ENCODE measurements at places on chromosomes 2 and 18.

- DNase-seq = no peak
Observed at GRCh38 chr18:55484773-55485172, 103.2 kb downstream of the TCF4 start.

DNA sequence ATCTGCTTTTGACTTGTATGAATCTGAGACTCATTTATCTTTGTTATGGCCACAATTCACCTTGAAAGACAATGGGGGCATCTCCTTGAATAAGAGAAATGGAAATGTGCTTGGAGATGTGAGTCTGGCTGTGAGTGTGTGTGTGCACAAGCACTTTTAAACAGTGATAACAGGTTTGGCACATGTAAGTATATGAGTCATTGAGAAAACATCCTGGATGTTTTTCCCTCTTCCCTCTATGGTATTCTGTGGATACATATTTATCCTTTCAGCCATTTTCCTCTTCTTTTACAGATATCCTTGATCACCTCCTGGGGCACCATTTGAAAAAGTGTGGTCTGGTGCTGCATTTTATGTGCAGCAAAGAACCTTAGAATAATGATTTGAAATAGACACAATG, 317.3 kb upstream of the THUMPD2 start:
- DNase-seq = no peak

- DNase-seq = no peak
Observed at GRCh38 chr2:237154884-237155851, 69.5 kb downstream of the COPS8 start.

GRCh38 chr2:30681022-30681421, 126.2 kb downstream of the CAPN13 start:
- no peak for DNase-seq

DNA sequence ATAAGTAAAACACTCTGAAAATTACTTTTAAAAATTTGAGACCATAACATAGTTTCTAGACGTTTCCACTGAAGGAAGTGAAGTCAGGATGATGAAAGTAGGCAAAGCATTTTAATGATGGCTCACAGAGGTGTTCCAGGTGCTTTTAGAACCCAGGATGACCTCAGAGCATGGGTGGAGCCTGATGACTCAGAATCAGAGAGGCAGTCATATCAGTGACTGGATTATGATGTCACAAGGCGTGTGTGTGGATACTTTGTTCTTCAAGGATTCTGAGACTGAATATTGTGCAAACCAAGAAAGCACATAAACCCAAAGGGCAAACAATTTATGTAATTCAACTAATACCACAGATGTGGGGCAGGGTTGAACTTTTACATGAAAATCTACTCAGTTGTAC, 208.0 kb upstream of the FBXO11 start:
- no peak for DNase-seq

- no peak for DNase-seq
Observed at GRCh38 chr2:64607381-64608304, 46.1 kb downstream of the SERTAD2 start.

GRCh38 chr2:172366596-172367150, 60.7 kb upstream of the ITGA6 start:
- DNase-seq = no peak

- peak; percentile 92 for DNase-seq
Observed at GRCh38 chr2:62663411-62663810, 42.1 kb upstream of the EHBP1 start.

- DNase-seq = no peak
Observed at GRCh38 chr18:26655525-26656430, 107.4 kb upstream of the KCTD1 start.

GRCh38 chr2:120798567-120799247, 63.0 kb downstream of the GLI2 start:
- no peak for DNase-seq

DNA sequence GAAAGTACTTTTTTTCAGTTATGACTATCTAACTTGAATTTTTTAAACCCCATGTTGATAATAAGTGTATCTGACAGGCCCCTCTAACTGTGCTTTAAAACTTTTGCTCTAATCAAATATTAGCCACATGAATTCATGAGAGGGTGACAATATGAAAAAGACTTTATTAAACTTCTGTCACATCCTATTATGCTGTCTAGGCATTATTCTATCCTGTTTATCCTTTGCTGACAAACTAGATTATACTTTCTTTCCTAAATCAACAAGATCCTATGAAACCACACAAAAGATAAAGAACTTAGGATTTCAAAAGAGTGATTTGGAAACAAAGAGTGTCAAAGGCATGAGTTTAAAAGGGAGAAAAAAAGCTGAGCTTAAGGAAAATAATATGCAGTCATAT, 57.8 kb downstream of the ST6GAL2 start:
- DNase-seq = no peak

DNA sequence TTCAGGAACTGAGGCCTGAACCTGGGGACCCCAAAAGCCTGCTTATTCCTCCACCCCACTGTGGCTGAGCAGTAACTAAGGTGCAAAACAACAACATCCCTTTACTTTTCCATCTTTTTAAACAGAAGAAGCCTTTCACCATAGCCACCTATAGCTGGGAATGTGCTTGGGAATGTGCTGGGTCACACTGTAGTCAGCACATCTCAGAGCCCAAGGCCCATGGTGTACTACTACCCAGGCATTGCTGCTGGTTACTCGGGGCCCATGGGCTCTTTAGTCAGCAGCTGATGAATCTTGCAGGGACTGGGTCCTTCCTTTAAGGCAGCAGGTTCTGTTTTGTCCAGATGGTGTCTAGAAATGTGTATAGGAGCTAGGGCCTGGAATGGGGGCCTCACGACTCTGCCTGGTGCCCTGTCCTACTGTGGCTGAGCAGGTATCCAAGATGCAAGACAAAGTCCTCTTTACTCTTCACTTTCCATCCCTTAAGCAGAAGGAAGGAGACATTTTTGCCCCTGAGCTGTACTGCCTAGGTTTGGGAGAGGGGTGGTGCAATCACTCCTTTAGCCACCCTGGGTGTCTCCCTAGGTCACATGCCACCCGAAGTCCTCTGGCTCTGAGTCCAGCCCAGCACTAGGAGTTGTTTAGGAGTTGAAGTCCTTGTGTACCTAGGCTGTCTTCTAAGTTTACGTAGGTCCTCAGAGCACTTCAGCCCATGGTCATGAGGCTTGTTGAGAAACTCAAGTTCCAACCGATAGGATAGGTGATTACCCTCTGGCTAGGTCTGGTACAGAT, 70.1 kb downstream of the OXER1 start:
- DNase-seq = no peak

GRCh38 chr18:3450799-3451182, 819 bp downstream of the TGIF1 start:
- no peak for DNase-seq

DNA sequence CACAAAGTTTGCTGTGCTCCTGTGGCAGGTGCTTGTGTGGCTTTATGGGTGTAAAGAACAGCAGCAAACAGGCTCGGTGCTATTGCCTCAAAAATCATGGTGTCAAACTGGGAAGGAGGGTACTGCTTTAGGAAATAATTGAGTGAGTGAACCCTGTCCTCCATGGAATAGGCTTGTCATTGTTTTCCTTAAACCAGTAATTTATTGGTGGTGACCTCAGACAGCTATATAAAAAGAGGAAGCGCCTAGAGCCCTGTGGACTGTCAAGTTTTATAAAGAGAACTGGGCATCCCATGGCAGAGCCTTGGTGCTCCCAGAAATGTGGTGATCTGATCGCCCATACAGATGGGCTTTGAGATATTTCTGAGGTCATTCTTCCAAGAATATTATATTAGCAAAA, 4.7 kb upstream of the CXCR4 start:
- DNase-seq = no peak

GRCh38 chr18:2893676-2894075, 46.9 kb downstream of the EMILIN2 start:
- DNase-seq = no peak

- DNase-seq = no peak
Observed at GRCh38 chr18:56986829-56987228, 160.1 kb upstream of the BOD1L2 start.

GRCh38 chr18:48460929-48461583, 51.9 kb upstream of the ZBTB7C start:
- DNase-seq = no peak

GRCh38 chr2:45191976-45192375, 182.7 kb upstream of the SIX2 start:
- no peak for DNase-seq

DNA sequence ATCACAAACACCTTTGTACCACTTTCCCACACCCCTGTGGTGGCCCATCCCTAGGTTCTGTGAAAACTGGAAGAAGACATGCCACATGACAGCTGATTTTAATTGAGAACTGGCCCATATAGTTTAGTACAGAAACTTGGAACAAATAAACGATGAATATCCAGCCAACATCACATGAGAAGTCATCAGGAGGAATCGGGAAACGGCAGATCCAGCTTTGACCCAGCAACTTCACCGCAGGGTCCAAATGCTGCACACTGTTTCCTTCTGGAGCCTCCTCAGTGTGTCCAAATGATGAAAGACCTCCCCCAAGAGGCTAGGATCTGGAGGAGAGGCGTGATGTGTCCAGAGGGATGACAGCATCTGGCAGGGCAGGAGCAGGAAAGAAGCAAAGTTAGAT, 75.5 kb downstream of the COPS8 start:
- DNase-seq = no peak

DNA sequence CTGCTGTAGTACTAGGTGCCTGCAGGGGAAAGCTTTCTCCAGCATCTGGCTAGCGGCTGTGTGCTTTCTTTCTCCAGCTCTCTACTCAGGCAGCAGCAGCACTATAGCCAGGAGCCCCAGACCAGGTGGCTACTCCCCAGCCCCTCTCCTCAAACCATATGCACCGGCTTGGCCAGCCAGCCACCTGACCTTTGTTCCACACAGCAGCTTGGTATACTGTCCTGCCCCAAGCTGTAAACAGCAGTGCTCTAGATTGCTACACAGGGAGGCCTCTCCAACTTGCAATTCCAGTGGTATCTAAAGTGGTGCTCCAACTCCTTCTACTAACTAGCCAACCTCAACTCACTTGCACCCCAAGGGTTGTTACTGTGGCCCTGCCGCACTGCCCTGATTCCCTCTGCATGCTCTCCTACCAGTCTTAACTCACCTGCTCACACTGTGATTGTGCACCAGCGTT, 19.6 kb downstream of the LDAH start:
- DNase-seq = no peak

DNA sequence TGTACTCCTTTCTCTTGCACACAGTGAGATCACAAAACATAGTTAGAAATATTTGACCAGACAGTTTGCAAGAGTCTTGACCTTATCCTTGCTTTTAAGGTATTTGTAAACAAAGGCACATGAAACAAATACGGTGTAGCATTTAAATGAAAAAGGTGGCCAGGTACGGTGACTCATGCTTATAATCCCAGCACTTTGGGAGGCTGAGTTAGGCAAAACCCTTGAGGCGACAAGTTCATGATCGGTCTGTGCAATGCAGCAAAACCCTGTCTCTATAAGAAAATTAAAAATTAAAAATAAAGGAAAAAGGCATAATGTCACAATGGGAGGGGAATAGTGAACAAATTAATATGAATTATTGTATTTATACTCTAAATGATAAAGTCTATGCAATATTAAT, 109.5 kb upstream of the PIK3C3 start:
- DNase-seq = no peak

DNA sequence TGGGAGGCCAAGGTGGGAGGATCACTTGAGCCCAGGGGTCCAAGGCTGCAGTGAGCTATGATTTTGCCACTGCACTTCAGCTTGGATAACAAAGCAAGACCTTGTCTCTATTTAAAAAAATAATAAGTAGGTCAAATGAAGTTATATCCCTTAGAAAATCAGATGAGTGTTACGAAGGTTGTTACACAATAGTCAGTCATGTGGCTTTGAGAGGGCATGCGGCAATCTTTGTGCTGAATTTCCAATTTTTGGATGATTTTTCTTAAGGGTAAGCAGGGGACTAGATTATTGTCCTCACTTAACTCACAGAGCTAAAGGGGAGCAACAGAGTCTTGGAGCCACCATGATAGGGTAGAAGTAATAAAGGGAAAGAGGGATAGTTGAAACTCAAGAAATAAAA, 71.8 kb downstream of the B3GNT2 start:
- DNase-seq = no peak

- DNase-seq = no peak
Observed at GRCh38 chr2:112032689-112033465, 22.2 kb upstream of the TMEM87B start.

DNA sequence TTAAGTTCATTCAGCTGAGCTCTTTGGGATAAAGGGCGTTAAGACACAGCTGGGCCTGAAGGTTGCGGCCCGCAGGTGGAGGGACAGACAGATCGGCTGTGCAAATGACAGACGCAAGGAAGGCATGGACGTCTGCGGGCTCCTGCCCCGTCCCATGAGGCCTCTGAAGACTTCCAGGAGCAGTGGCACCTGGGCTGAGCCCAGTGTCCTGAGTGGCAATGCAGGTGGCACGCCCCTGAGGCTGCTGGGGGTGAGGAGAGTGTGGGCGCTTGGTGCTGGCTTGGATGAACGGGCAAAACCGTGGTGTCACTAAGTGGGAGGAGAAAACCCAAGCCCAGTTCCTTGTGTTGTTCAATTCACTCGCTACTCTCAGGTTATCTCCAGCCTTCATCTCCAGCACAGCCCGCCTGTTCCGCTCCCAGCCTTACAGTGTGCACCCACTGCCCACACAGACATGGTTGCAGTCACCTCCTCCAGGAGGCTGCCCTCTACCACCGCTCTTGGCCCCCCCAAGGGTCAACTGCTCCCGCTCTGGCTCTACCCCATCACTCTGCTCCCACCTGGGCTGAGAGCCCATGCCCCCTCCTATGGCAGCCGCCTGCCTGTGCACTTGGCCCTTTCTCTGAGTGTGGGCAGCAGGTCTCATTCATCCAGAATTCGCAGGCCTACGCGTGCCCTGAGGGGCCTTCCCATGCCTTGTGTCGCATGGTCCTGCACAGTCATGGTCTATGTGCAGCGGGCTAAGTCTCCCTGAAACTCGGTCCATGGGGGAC, 50.3 kb downstream of the PTGR3 start:
- no peak for DNase-seq

- peak; percentile 0 for DNase-seq
Observed at GRCh38 chr18:76209597-76209996, 285.4 kb downstream of the ZNF516 start.

- peak; percentile 8 for DNase-seq
Observed at GRCh38 chr2:82790206-82791021, 1668.7 kb downstream of the SUCLG1 start.

DNA sequence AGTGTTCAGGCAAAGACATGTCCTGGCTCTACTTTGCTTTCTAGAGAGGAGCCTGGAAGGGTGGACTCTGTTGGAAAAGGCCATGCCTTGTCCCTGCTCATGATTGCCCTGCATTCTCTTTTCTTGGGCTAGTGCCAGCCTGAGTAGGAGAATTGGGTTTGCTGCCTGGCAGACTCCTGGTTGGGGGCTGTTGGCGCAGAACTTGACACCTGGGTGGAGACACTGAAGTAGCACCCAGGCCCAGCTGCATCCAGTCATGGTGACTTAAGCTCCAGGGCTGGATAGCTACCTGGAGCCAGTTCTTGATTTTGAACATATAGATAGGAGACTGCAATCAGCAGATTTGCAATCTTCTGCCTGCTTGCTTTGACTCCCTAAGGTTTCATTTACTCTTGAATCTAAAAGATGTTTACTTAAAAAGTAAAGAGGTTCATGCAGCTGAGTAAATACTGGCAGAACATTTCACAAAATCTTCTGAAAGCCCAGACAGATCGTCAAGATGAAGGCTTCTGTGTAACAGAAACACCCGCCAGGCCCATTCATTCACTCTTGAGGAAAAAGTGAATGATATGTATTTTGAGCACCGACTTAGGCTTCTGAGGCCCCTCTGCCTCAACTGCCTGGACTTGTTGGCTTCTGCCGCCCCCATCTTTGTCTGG, 38.0 kb upstream of the YWHAQ start:
- DNase-seq = peak; percentile 20

- DNase-seq = peak; percentile 38
Observed at GRCh38 chr2:169641464-169641863, 52.7 kb downstream of the CFAP210 start.

All from AG04450 (cell line).